ENCODE measurements at places on chromosomes 2 and 18.
A peak's percentile ranks its signal among the peaks of the same experiment; 100 is the strongest.

GRCh38 chr18:79487183-79487800 is 91.6 kb downstream of the NFATC1 start:
- no peak for DNase-seq

GRCh38 chr2:75666911-75667310 is 20.3 kb downstream of the MRPL19 start:
- DNase-seq = no peak

DNA sequence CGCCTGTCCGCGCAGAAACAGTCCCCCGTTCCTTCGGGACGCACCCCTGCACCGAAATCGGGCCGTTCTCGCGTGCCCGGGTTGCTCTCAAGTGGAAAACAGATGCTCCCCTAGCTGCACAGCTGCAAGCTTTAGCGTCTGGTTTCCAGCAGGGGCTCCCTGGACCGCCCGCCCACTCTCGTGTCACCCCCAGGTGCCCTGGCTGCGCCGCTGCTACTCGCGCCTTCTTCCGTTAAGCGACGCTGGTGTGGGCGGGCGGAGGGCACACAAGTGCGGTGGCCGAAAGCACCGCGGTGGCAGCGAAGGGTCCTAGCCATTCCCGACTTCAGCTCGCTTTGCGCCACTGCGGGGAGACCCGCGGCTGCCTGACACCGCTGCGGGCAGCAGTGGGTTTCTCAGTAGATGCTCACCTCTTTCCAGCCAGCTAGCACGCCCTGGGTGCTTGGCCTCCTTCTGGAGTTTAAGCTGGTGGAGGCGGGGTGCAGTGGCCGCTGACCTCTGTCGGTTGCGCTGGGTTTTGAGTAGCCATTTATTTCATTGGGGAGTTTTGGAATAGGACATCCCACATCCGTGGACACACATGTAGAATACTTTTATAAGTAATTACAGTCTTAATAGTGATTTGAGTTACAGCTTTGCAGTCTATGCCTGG is 806 bp downstream of the ZNF407 start:
- DNase-seq = peak; percentile 88

GRCh38 chr2:43778233-43778632 is 4.4 kb downstream of the DYNC2LI1 start:
- DNase-seq = no peak

DNA sequence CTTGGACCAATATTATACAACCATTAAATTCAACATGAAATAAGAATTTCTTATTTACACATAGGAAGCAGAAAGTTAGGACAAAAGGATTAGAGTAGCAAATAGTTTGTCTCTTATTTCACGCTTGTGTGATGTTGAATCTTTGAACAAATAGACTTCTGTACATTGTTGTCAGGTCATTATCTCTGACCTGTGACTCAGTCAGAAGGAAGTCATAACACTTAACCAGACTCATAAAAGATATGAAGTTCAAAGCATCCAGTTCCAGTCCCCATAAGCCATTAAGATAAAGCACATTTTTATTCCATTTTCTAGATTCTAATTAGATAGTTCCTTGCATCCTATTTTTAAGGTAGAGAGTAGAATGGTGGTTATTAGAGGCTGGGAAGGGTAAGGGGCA is 130.8 kb downstream of the UPP2 start:
- no peak for DNase-seq

DNA sequence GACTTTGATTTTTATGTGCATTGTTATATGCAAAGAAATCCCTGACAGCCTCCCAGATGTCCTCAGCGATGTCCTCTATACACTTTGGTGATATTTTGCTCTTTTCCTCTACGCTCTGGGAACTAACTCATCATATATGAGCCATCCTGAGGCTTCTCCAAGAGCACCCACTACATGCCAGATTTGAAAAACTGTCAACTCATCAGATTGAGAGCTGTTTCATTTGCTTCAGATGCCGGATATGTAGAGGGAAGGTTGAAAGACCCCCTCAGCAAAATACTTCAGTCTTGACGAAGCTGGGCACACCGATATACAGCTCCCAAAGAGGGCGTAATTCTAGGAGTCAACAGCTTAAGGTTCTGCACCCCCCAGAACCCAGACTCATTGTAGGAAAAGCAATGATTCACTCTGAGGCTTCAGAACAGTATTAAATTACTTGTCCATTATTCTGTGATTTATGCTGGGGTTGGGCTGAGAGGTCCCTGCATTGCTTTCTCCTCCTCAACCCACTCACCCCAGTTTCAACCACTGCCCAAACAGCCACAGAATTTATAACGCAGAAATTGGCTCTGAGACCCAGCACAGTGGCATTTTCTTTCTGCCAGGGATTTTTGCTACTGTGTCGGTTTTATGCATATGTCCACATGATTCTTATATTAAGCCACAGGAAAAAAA is 341.8 kb downstream of the ALK start:
- no peak for DNase-seq

GRCh38 chr2:30809938-30810337 is 2.7 kb upstream of the CAPN13 start:
- no peak for DNase-seq

DNA sequence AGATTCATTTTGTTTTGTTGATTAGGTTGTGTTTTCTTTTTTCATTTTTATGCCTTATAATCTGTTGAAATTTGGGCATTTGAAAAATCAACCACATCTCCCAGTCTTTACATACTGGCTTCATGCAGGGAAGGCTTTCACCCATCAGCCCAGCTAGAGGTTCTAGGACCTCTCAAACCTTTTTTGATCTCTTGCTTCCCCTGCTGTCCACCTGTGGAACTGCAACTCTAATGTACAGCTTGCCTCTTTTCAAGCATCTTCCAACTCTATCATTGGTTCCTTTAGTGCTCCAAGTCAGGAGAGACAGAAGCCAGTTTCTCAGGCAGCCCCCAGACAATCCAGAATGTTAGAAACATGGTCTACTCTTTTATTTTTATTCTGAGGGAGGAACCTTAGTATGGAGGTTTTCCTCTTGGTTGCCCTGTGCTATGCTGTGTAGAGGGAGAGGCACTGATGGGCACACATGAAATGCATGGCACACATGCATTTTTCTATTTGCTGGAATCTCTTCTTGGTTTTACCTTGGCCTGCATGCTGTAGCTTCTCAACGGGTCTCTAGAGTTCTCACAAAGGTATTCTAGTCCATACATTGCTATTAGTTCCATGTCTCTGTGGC is 107.2 kb upstream of the L3MBTL4 start:
- no peak for DNase-seq

DNA sequence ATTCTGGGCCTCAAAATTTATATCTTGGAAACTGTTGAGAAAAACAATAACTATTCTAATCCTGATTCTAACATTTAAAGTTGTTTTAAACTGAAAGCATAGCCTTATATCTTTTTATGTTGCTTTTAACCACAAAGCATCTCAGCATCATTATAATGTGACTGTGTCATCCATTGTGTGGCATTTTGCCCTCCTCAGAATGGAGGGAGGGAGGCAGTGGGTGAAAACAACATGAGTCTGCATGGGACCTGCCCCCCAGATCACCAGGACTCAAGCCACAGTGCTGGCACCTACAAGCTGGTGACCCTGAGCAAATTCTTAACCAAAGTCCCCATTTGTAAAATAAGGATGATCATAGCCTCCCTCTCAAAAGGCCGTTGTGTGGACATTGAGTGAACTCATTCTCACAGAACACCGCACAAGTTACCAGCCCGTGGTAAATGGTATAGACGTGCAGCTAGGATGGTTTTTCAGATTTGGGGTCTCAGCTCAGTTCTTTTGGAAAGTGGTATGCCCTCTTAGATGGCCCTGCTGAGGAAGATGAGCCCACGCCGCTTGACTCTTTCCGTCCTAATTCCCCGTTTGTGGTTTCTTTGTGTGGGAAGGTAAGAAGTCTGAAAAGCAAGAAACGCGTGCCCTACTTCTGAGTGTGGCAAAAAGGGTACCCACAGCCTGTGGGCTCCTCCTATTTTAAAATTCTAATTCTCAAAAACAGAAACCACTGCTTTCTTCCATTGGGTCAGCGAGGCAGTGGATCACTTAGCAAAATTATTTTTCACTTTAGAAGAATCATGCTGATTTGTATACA is 305.0 kb upstream of the ID2 start:
- no peak for DNase-seq

GRCh38 chr18:40698129-40698528 is 1256.9 kb upstream of the PIK3C3 start:
- DNase-seq = no peak

- DNase-seq = no peak
Observed at GRCh38 chr2:233075966-233076339, 15.8 kb downstream of the INPP5D start.

GRCh38 chr2:191049728-191050639 is 36.0 kb upstream of the STAT1 start:
- no peak for DNase-seq

GRCh38 chr2:15986068-15986560 is 45.8 kb downstream of the MYCN start:
- DNase-seq = no peak

DNA sequence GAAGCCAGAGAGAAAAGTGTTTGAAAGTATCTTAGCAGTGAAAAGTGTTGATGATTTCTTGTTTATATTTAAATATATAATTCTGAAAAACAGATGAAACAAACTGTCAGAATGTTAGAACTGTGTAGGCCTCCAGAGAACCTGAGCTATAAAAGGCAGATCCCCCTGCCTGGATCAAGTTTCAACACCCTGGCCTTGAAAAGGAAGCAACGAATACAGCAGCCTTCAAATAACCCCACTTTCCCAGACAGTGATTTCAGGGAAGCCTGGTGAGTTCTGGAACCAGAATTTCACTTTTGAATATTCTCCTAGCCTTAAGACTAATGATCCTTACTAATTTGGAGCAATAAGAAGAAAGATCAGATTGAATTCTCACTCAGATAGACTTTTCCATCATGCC is 13.3 kb upstream of the TRIM43 start:
- DNase-seq = no peak

- no peak for DNase-seq
Observed at GRCh38 chr18:37567994-37568359, 2.4 kb upstream of the CELF4 start.

DNA sequence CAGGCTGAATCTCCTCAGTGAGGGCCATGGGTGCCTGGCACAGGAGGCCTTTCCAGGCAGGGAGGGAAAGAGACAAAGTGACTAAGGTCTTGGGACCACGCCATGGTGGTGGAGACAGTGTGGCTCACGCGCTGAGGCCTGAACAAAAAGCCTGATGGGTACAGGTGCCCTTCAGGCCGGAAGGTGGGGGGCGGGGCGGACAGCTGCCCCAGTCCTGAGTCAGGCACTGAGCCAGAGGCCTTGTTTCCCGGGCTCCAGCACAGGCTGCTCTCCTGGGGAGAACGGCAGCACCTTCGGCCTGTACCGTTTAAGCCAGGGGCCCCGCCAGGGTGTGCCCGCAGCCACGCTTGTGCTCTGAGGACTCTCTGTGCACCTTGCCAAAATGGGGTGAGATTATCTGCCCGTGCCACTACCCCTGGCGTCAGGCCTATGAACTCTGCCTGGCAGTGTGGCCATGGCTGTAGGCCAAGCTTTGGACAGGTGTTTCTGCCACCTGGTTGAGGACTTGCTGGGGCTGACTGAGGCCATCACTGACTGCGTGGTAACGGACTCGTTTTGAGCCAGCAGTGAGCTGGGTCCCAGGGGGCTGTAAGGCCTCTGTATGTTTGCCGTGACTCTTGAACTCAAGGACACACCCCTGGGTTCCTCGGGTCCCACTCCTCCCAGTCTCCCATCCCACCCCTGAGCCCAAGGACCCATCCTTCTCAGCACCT is 31.7 kb upstream of the DNMT3A start:
- peak; percentile 34 for DNase-seq

- DNase-seq = peak; percentile 74
Observed at GRCh38 chr2:42141687-42142546, 27.2 kb upstream of the EML4 start.

- DNase-seq = no peak
Observed at GRCh38 chr18:29930231-29930630, 1112.3 kb downstream of the DSC3 start.

- DNase-seq = no peak
Observed at GRCh38 chr2:222477962-222478608, 53.7 kb downstream of the SGPP2 start.

DNA sequence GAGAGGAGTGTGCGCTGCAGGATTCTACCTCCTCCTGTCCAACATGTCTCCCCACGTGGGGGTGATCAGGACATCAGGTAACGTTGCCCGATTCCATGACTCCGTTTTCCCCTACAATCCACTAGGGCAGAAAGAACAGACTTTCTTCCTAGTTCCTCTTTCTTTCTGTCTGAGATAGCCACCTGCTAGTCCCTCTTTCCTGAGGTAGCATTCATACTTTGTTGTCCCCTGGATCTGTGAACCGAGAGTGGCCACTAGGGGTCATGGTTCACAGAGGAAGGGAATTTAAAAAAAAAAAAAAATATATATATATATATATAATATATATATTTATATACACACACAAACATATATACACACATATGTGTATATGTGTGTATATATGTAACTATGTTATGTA is 210.0 kb upstream of the ZNF521 start:
- DNase-seq = no peak

GRCh38 chr2:230254152-230254881 is 28.8 kb downstream of the SP140 start:
- peak; percentile 70 for DNase-seq

- no peak for DNase-seq
Observed at GRCh38 chr18:59446012-59446411, 86.9 kb upstream of the LMAN1 start.

DNA sequence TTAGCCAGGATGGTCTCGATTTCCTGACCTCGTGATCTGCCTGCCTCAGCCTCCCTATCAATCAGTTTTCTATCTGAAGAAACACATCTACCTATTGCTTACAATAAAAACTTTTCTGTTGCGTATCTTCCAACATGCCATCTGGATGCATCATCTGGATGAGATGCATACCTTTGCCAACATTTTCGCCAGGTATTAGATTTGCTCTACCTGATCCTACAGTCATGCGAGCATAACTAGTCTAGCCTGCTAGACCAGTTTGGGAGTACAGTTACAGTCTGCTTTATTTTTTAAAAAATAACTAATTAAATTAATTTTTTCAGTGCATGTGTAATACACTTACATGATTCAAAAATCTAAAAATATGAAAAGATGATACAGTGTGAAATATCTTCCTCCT is 334.0 kb upstream of the MEX3C start:
- no peak for DNase-seq

- DNase-seq = no peak
Observed at GRCh38 chr18:8175501-8176061, 433.7 kb upstream of the RAB12 start.

DNA sequence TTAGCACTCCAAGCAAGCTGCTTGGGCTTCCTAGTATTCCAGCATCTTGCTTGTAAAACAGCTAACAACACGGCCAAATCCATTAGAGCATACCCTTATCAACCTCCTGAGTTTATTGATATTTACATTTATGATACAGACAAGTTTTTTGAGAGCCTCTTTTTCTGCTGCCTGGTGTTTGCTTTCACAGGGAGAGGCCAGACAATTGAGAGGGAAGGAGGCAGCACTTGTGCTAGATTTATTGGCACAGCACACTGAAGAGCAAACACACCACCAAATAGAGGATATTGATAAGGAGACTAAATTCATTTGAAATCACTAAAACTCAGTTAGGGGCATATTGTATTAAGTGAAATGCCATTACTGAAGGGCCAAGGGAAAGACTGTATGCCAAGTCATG is 1142.3 kb upstream of the FANCL start:
- no peak for DNase-seq
